ENCODE measurements at places on chromosomes 16 and 17.

DNA sequence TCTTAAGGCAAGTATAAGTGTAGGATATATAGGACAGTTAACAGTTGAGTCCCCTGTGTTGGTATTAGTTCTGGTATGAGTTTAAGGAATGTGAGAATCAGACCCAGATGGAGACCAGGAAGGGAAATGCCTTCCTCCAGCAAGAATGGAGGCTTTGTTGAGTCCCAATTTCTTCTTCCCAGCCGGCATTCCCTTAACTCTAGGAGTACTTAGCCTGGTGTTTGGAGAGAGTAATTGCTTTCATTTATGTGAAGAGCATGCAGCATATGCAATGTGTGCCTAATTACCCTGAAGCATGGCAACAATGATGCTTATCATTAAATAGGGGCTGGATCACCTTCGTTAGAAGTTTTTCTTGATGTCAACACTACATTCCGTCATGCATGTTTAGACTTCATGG, 225.9 kb upstream of the XYLT1 start:
- DNase-seq: no peak

- no peak for DNase-seq
These were observed 504 bp downstream of the ZNF263 start for GRCh38 chr16:3283543-3284447.

DNA sequence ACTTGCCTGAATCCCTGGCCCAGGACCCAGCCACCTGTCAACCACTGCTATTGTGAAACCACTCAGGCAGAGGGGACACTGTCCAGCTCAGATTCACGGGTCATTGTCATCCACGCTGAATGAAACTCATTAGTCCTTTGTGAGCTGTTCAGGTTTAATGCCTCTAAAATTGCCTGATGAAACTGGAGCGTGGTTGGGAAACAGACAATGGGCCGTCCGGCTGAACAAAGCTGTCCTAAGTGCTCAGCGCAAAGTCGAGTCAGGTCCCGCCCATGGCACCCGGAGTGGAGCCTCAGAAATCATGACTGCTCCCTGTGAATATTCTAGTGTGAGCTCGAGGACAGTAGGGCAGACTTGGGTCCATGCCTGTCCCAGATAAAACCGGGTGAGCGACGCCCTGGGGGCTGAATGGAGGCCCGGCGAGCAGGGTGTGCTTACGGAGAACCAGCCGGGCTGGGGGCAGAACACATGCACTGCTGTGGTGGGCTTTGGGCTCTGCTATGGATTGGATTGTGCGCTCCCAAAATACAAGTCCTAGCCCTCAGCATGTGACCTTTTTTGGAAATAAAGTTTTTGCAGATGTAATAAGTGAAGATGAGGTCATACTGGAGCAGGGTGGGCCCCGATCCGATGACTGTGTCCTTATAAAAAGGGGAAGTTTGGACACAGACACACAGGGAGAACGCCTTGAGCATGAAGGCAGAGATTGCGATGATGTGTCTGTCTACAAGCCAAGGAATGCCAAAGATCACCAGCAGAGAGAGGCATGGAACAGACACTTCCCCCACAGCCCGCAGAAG, 12.9 kb upstream of the CMIP start:
- DNase-seq: no peak

GRCh38 chr17:78665387-78665951, 88.3 kb upstream of the DNAH17 start:
- DNase-seq: no peak

DNA sequence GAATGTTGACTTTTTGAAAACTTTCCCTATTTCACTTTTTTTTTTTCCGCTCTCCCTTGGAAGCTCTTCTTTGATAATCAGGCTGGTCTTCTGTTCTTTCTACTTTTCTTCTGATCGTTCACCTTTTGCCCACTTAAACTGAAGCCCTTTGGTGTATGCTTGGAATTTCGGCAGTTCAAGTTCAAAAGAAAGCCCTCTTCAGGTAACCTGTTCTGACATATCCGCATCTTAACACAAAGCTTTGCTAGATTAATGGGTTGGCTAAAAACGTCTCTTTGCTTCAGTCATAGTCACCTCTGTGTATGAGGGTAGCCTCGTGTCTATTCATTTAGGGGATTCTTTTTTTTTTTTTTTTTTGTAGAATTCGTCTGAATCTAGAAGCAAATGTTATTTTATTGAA, 1115.8 kb upstream of the RBFOX1 start:
- DNase-seq: no peak

DNA sequence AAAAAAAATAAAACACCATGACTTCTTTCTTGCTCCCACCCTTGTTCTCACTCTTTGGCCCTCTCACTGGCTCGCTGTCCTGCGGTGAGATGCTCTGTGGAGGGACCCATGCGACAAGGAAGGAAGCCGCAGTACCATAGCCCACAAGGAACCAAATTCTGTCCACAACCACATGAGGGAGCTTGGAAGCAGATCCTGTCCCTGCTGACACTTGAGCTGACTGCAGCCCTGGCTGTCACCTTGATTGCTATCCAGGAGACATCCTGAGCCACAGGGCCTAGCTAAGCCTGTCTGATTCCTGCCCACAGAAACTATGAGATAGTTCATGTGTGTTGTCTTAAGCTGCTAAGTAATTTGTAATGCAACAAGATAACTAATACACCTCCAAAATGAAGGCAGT, 4.8 kb upstream of the MT2A start:
- peak; percentile 59 for DNase-seq

GRCh38 chr16:2455081-2455845, 4.6 kb upstream of the TEDC2 start:
- no peak for DNase-seq

DNA sequence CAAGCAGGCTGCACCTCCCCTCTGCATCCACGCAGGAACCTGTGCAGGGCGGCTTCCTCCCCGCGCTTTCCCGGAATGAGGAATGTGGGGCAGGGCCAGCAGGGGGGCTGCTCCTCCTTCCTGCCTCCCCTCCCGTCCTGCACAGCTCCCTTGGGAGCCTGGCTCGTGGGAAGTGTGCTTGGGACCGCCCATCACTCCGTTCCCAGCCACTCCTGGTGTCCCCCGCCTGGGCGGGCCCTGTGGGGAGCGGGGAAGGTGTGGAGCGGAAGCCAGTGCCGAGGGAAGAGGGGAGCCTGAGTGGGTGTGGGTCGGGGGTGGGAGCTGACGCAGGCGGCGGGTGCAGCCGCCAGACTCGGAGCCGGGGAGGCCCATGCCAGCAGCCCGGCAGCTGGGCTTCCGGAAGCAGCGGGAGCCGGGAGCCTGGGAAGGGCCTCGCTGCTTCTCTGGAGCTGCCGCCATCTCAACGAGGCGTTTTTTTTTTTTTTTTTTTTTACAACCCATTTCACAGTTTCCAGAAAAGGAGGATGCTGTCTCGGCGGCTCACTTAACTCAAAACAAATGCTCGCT, 24.1 kb downstream of the BAHCC1 start:
- peak; percentile 93 for DNase-seq

DNA sequence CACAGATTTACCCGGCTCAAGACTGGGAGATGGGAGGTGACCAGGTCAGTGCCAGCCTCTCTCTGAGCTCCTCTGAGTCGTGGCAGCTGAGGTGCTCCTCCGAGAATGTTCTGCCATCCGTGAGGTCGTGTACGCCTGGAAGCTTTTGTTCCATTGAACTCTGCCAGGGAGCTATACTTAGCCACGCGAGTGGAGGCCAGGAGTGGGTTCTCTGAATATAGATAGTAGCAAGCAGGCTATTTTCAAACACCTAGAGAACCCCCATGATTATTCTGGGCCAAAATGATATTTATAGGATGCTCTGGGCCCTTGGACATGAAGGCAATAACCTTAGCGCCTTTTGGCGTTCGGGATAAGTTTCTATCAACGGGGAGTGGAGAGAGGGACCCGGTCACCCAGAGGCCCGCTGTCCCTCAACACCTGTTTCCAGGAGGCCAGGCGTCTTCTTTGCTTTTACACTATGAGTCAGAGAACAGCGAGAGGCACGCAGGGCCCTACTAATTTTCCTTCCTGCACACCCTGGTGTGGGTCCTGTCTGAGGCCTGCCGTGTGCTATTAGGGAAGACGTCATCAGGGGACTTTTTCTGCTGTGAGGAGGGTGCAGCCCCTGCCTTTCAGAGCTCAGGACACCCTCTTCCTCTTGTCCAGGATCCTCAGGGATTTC, 11.0 kb upstream of the MVD start:
- DNase-seq: no peak

- no peak for DNase-seq
These were observed 46.6 kb upstream of the DOC2B start for GRCh38 chr17:227946-228615.

- no peak for DNase-seq
These were observed 805 bp upstream of the C16orf95 start for GRCh38 chr16:87317750-87318644.

GRCh38 chr16:9362050-9362449, 270.6 kb downstream of the HAPSTR1 start:
- DNase-seq: no peak

GRCh38 chr16:48197294-48197693, 41.5 kb upstream of the ABCC12 start:
- DNase-seq: no peak

- peak; percentile 96 for DNase-seq
These were observed 29.0 kb downstream of the MARCHF10 start for GRCh38 chr17:62778990-62779681.

All from MCF 10A (cell line).